Inflammatory macrophage treated with lipopolysaccharide for 1 hour (primary cell): ENCODE measurements at places on chromosomes 12 and 14.

GRCh38 chr12:33156042-33156441 is 259.5 kb upstream of the PKP2 start:
- DNase-seq = no peak

DNA sequence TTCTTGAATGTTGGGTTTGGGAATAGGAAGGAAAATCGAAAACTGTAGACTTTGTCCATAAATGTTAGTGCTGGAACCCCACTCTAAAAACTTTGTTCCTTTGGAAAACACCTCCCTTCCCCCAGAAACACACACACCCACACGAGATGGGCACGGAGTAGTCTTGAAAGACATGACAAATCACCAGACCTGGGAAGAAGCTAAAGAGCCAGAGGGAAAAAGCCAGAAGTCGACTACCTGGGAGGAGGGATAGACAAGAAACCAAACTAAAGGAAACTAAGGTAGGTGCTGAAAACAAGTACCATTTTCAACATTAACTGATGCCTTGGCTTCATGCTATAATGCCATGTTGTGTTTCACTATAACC is 925 bp upstream of the NANOG start:
- DNase-seq = peak; percentile 51

- DNase-seq = no peak
These were observed 279.3 kb upstream of the PDE3A start for GRCh38 chr12:20089077-20089476.

DNA sequence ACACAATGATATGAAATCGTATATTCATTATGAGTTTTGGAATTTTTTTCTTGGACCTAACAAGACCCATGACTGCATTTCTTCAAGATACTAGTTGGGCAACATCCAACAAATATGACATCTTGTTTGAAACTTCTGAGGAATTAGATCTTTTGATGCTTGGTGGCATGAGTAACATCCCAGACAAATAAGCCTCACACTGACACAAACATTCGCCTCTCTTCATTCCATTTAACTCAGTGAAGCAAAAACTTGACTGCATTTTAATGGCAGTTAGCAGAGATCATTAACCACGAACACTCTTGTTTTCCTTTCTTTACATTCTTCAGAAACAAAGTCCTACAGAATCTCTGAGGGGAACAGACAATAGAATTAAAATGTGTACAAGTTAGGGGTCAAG is 758.3 kb downstream of the C12orf50 start:
- DNase-seq = no peak

- DNase-seq = no peak
These were observed 54.9 kb downstream of the SLC6A15 start for GRCh38 chr12:84857525-84858208.

DNA sequence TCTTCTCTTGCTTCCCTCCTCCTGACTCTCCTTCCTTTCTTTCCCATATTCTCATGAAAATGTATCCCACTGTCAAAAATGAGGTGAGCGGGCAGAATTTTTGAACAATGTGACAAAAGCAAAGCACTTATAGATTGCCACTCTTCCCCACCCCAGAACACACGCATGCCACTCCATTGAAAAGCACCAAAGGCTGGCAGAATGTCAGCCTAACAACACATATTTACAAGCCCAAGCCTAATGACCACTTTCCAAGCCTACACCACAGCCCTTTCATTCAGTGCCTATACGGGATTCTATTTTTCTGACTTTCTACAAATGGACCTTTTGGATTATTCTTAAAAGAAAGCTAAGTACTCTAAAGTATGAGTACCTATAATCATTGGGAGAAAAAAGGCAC is 62.9 kb upstream of the METAP2 start:
- no peak for DNase-seq

DNA sequence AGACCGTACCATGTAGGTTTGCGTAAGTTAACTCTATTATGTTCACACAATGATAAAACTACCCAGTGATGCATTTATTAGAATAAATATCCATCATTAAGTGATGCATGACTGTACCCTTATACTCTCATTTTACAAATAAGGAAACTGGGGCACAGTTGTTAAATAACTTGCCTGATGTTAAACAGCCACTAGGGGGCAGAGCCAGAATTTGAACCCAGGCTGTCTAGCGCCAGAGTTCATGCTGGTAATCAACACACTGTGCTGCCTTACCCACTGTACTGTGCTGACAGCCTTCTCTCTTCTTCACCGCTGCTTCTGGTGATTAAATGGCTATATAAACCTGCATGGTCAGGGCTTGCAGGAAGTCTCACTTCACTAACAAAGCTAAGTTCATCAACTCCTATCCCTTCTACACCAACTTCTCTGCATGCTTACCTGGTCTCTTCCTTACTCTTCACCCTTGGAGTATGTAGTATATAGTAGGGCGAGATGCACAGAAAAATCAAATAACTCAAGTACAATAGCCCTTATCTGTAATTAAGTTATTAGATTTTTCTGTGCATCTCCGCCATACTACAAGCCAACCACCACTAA is 43.6 kb upstream of the APPL2 start:
- peak; percentile 55 for DNase-seq

GRCh38 chr12:67980391-67980790 is 8.9 kb upstream of the IFNG-AS1 start:
- no peak for DNase-seq

GRCh38 chr14:104639885-104640548 is 35.4 kb upstream of the TMEM179 start:
- peak; percentile 68 for DNase-seq

DNA sequence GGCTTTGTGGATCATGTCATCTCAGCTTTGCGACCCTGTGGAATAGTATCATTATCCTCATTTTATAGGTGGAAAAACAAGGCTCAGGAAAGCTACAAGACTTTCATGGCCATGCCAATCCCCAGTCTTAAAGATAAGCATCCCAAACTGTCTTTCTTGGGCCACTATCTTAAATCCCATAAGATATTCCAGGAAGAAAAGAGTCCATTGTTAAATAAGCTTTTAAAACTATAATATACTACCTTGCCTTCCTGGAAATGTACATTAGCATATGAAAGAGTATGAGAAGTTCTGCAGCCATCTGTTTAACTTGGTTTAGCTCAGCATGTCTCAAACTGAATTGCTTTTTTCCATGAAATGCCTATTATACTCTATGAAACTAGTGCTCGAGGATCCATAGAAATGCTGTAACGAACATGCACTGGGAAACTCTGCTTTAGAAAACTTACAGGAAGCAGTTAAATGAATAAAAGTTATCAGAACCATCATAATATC is 77.1 kb downstream of the B4GALNT3 start:
- no peak for DNase-seq

DNA sequence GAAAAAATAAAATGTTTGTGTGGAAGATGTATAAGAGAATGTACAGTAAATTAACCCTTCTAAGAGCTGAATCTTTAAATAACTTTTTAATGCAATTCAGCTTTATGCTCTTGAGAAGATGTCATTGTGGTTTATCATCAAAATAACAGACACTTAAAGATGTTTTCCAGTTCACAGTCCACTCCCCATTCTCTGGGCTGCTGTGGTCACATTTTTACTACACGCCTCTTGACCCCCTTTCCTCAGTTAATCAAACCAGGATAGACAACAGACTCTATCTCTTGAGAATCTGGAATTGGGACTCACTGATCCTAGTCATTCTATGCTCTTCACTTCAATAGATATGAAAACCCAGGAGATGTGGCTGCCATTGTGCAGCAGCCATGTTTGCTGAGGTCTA is 24.7 kb upstream of the OR6J1 start:
- DNase-seq = no peak
